Panc1 (cell line): ENCODE measurements at places on chromosomes 3 and 15.
A peak's percentile ranks its signal among the peaks of the same experiment; 100 is the strongest.

DNA sequence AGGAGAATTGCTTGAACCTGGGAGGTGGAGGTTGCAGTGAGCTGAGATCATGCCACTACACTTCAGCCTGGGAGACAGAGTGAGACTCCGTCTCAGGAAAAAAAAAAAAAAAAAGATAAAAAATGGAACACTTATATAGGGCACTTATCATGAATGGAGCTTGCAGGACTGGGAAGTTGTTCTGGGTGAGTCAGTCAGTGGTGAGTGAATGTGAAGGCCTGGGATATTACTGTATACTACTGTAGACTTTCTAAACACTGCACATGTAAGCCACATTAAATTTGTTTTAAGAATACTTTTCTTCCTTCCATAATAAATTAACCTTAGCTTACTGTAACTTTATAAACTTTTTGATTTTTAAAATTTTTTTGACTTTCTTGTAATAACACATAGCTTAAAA is 59.8 kb downstream of the SFMBT1 start:
- no peak for DNase-seq

- no peak for DNase-seq
These were observed 73.2 kb upstream of the ARL6 start for GRCh38 chr3:97691354-97691753.

DNA sequence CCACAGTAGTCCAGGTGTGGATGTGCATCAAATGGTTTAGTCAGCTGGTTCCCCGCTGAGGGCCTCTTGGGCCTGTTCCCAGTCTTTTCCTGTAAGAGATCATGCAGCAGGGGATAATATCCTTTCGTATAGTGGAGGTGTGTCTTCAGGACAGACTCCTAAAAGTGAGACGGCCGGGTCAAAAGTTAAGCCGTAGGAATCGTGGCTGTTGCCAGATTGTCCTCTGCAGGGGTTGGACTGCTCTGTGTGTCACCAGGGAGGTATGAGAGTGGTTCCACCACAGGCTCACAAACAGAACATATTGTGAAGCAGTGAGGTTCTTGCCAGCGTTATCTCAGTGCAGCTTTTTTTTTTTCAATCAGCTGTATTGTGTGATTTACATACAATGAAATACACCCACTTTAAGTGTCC is 95.0 kb downstream of the VGLL4 start:
- peak; percentile 73 for DNase-seq

DNA sequence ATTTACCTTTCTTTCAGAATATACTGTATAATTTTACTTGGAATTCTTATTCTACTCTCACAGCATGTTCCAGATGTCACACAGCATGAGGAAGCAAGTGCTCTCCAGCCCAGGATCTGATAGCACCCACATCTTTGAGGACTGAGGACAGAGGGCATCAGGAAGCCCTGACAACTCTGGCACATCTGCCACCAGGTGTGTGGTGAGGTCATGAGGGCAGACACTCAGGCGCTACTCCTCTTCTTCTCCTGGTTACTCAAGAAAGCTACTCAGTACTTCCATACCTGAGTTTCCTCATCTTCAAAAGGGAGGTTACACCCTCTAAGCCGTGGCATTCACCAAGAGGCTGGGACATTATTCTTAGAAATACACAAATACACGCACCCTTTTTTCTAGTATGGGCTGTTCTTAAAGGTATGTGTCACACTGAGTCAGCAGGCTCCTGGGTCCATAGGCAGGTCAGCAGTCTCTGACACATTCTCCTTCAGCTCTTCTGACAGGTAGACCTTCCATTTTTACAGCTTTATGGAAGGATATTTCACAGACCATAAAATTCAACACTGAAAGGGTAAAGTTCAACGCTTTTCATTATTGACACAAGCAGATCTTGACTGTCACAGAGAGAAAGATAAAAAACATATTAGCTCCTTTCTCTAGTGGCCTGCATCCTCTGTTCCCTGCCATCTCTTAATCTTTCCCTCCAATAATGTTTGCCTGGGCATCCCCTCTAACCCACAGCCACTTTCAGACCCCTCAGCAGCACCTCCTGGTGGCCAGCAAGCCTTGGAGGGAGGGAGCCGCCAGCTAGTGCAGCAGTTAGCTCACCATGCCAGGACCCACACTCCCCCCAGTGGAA is 103.2 kb upstream of the TJP1 start:
- DNase-seq, result no peak

DNA sequence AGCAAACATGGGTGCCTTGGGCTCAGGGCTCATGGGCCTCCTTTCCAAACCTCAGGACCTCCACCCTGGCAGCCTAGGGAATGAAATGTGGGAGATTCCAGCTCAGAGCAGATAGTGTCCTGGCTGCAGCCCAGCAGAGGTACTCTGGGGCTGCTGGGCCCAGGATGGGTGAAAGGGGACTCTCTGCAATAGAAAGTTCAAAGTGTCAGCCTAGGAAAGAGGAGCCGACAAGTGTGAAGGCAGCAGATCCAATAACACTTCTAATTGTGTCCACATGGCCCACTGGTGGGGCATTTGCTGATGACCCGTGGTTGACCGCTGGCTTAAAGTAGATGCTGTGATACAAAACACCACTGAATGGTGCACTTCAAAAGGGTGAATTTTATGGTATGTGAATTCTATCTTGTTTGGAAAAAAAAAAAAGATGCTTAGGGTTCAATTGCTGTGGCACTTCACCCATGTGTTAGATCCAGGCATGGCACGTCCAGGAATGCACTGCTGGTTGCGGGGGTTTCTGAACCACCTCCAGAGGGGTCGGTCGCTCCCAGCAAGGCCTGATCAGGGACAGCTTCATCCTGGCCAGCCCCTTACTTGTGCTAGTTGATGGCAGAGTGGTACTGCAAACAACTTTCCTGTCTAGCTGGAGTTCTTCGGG is 20.9 kb downstream of the AMOTL2 start:
- DNase-seq, result no peak

DNA sequence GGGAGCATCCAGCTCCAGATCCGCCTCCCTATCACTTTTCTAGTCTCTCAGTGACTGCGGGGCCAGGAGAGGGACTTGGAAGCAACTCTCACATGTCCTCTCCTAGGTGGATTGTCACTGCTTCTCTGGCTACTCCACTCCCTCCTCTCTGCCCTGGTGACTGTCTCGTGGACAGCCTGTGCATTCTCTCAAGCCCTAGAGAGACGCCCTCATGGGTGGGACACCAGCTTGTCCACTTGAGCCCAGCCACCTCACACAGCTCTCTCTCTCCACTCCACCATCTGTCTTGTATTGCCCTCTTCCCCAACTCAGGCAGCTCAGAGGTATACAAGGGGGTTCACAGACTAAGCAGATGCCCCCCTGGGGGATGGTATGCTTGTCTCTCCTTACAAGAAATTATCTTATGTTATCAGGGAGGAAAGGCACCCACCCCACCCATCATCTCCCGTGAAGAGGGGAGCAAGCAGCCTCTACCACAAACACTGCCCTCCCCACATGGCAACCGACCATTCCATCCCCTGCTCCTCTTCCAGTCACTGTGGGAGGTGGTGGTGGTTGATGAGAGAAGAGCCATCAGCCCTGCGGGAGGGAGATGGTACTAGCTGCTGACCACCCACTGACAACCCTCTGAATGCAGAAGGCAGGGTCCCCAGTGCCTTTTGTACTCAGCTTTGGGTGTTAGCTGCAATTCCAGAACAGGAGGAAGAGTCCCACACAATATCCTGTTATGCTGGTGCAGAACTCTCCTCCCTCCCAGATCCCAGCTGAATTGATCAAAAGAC is 15.5 kb upstream of the LOXL1 start:
- no peak for DNase-seq

DNA sequence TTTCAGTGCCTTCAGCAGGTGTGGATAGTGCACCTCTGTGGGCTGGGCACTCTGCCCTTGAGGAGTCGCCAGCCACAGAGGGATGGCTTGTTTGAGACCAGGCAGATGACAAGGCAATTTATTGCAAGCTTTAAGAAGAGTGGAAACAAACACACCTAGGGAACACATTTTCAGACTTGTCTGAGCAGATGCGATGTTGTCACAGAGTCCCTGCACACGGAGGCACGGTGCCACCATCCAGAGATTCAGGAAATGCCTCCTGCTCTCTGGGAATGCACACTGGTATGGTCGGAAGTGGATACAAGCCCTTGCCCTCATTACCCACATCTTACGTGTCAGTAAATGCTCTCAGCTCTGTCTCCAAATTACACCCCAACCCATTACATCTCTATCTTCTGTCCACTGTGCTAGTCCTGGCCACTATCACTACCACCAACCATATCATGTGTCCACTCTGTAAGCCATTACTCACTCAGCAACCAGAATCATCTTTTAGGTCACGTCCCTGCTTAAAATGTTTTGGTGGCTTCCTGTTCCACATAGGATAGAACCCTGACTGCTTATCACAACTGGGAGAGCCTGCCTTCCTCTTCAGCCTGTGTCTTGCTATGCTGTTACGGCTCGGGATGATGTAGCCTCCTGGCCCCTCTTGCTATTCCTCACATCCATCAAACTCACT is 196.9 kb downstream of the SLCO3A1 start:
- DNase-seq, result no peak

- DNase-seq, result no peak
These were observed 2.7 kb downstream of the CHST13 start for GRCh38 chr3:126526668-126527005.

DNA sequence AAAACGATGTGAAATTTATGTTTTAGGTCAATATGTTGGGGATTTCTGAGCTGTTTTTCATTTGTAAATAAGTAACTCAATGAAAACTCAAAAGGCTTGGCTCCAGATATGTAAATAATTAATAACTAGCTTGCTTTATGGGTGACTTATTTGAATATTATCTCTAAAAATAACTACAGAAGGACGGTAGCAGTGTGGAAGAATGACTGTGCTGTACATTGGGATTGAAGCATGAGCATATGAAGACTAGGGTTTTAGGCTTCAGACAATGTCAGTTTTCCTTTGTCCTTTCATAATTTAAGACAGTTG is 343.9 kb downstream of the GRM7 start:
- no peak for DNase-seq

- no peak for DNase-seq
These were observed 2.4 kb downstream of the SLCO3A1 start for GRCh38 chr15:91855684-91856489.

GRCh38 chr3:148493631-148494030 is 204.1 kb upstream of the AGTR1 start:
- DNase-seq, result no peak
